ENCODE measurements at places on chromosomes 13 and 19.
A peak's percentile ranks its signal among the peaks of the same experiment; 100 is the strongest.

DNA sequence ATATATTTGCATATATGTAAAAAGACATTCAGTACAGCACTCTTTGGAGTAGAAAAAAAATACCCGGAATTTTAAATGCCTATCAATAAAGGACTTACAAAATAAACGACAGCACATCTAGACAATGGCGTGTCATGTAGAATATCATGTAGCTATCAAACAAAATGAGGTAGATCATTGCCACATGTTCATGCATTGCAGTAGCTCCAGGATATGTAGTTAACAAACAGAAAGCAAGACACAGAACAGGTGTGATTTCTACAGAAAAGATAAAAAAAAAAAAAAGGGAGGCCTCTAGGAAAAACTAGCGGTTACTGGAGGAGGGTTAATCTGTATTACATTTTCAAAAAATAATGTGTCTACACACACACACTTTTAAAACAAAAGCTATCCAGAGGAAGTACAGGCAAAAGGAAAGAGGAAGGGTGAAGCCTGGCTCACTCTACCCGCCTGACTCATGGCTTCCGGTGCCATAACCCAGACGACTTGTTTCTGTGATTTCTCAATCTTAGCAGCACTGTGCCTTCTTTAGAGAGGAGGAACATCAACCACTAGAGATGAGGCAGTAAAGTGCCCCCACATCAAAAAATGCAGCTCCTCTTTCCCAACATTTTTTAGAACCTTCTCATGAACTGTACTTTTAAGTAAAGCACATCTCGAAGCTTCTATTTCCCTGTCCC lies 6.9 kb downstream of the KCTD12 start:
- DNase-seq: peak; percentile 84

GRCh38 chr13:109156181-109156935 lies 526.9 kb downstream of the MYO16 start:
- DNase-seq: no peak

- no peak for DNase-seq
Observed at GRCh38 chr13:41098761-41099160, 33.8 kb downstream of the KBTBD6 start.

- no peak for DNase-seq
Observed at GRCh38 chr13:114135731-114136171, 3.3 kb upstream of the RASA3 start.

- DNase-seq: no peak
Observed at GRCh38 chr13:109728791-109729731, 57.3 kb downstream of the IRS2 start.

DNA sequence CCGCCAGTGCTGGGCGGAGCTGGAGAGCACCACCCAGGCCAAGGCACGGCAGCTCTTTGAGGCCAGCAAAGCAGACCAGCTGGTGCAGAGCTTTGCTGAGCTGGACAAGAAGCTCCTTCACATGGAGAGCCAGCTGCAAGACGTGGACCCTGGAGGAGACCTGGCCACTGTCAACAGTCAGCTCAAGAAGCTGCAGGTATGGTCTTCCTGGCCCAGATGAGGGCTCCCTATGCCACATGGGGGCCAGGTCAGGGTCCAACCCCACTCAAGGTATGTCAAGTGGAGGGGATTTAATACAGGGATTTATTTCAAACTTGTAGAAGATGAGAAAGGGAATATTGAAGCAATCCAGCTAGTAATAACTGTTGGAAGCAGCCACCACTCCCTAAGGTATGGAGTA lies 42.5 kb upstream of the SHKBP1 start:
- DNase-seq: no peak

- no peak for DNase-seq
Observed at GRCh38 chr19:22528956-22529355, 105.2 kb upstream of the ZNF492 start.
